ENCODE measurements at places on chromosomes 2 and 18. TPM values are rescaled to one million over a fixed set of nuclear protein-coding genes. Genes with fewer than 3 reads are reported as not detected.

DNA sequence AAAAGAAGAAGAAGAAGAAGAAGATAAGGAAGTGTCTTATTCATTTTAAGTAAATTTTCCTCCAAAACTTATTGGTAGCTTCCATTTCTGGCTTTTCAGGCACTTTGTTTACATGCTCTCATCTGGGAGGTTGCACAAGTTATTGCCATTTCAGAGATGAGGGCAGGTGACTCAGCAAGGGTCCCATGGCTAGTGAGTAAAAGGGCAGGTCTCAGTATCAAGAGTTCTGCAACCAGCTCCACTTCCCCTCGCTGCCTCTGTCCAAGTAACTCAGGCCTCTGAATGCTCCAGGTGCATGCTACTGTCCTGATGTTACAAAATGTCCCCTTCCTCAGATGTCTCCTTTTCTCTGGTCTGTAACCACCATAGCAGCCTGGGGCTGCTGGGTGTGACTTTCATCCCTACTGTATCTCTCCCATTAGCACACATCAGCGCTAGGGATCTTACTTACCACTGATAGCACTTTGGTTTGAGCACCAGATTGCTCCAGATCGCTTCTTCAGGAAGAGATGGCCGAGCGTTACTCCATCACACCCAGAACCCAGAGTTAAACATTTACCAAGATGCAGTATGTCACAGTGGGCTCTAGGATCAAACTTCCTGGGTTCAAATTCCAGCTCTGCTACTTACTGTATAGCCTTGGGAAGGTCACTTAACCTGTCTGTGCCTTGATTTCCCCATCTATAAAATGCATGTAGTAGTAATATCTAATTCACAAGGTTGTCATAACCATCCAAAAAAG is 57.4 kb upstream of the LAPTM4A start:
- H3K27ac ChIP-seq: no peak overlapping the region
- no peaks in the 10 kb centered on the region for H3K4me1 ChIP-seq
- DNase-seq: no peak
- H3K4me3 ChIP-seq: no peak overlapping the region

ALPP gene
- total RNA-seq: 0.45 TPM

SERPINB4 gene
- total RNA-seq: not detected

MAPRE3 gene
- 5.0 TPM for total RNA-seq

WDR54 gene
- total RNA-seq: 42.8 TPM

ST8SIA3 gene
- not detected for total RNA-seq

DSC1 gene
- total RNA-seq: 0.15 TPM

KCNIP3 gene
- not detected for total RNA-seq

DNA sequence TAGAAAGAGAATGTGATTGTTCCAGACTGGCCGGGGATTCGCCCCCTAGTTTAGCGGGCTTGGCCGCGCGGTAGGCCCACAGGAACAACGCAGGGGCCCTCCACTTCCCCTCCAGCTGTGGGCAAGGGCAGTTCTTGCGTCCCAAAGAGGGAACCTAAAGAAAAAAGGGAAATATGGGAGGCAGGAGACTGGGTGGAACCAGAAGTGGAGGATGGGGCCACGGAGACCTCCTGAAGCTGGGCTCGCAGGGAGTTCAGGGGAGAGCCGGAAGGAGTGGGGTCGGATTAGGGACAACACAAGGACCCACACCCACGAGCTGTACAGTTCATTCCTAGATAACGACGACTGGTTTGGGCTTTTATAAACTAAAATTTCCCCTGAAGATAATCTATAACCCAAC is 18.2 kb downstream of the GNLY start:
- no peaks in the 10 kb centered on the region for H3K36me3 ChIP-seq
- DNase-seq: no peak
- H3K27ac ChIP-seq: no peak overlapping the region
- peaks cover 4% of the 10 kb centered on the region for H3K4me1 ChIP-seq
- H3K27me3 ChIP-seq: peaks cover 18% of the 10 kb centered on the region

GRCh38 chr2:147108548-147108947 is 736.3 kb upstream of the ACVR2A start:
- DNase-seq: no peak
- H3K27me3 ChIP-seq: no peaks in the 10 kb centered on the region
- no peaks in the 10 kb centered on the region for H3K4me1 ChIP-seq
- no peak overlapping the region for H3K27ac ChIP-seq

DNA sequence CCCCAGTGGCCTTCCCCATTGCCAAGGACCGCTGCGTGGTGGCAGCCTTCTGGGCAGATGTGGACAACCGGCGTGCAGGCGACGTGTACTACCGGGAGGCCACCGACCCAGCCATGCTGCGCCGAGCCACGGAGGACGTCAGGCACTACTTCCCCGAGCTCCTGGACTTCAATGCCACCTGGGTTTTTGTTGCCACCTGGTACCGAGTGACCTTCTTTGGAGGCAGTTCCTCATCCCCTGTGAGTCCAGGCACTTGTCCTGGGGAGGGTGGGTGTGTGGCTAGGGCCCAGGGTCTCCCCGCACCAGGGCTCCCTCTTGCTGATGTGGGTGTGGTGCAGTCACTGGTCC is 31.9 kb downstream of the SNED1 start:
- no peak overlapping the region for H3K4me3 ChIP-seq
- DNase-seq: no peak
- no peaks in the 10 kb centered on the region for H3K27me3 ChIP-seq
- peaks cover 3% of the 10 kb centered on the region for H3K4me1 ChIP-seq
- H3K27ac ChIP-seq: no peak overlapping the region

- no peaks in the 10 kb centered on the region for H3K36me3 ChIP-seq
- H3K4me1 ChIP-seq: no peaks in the 10 kb centered on the region
- H3K27ac ChIP-seq: no peak overlapping the region
- no peak for DNase-seq
These were observed 307.7 kb downstream of the STK39 start for GRCh38 chr2:167939514-167940345.

DNA sequence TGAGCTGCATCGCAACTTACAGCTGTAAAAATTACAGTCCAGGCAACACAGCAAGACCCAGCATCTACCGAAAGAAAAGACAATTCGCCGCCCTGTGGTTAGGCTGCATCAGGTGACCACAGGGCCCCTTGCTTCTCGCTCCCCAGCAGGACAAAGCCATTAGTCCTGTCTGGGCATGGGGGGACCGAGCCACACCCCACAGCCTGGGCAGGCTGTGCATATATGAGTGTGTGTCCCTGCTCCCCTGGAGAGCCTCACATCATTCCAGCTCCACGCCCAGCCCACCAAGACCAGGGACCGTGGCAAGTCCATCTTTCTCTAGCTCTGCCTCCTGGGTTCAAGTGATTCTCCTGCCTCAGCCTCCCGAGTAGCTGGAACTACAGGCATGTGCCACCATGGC is 33.9 kb downstream of the SNORC start:
- DNase-seq: no peak
- H3K27me3 ChIP-seq: peaks cover 4% of the 10 kb centered on the region
- H3K4me3 ChIP-seq: no peak overlapping the region

- H3K4me3 ChIP-seq: peak overlapping the region; percentile 83
- H3K36me3 ChIP-seq: peaks cover 3% of the 10 kb centered on the region
- peaks cover 18% of the 10 kb centered on the region for H3K4me1 ChIP-seq
These were observed 713 bp downstream of the ATOH8 start for GRCh38 chr2:85754313-85755095.

DNA sequence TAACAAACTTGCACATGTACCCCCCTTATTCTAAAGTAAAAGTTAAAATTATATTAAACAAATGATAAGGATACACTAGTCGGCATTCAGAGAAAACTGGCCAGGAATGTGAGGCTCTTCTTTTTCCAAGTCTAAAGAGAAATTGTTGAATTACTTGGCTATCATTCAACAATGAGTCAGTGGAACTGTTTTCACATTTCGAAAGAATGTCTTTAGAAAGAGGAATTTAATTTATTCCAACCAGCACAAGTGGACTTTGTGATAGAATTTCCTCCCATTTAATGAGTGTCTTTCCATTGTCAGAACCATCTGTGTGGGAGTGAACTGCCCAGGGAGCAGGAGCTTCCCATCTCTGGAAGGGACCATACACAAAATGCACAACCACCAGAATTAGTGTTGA is 792.2 kb downstream of the EPHA4 start:
- H3K36me3 ChIP-seq: no peaks in the 10 kb centered on the region
- DNase-seq: no peak
- no peaks in the 10 kb centered on the region for H3K4me1 ChIP-seq
- H3K27me3 ChIP-seq: peaks cover 18% of the 10 kb centered on the region

DNA sequence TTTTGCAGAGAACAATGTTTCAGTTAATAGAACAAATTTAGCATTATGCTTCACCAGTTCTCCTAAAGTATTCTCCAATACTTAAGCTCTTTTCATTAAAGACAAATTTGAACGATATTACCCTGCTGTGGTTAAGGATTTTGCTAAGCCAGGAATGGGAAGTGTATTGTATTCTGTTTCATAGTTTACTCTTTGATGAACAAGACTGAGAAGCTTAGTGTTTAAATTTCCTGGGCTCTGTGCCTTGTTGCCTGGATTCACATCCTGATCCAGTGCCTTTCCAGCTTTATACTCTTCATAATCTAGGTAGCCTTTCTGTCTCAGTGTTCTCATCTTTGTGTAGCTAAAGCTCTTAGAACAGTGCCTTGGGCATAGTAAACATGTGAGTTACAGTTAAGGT is 58.6 kb upstream of the GLS start:
- H3K4me3 ChIP-seq: no peak overlapping the region
- H3K4me1 ChIP-seq: no peaks in the 10 kb centered on the region
- DNase-seq: no peak

GRCh38 chr2:201158111-201158929 is 24.6 kb upstream of the CASP10 start:
- no peaks in the 10 kb centered on the region for H3K27me3 ChIP-seq
- H3K36me3 ChIP-seq: peaks cover 11% of the 10 kb centered on the region
- H3K27ac ChIP-seq: peak overlapping the region; percentile 88
- peak overlapping the region; percentile 63 for H3K4me3 ChIP-seq
- DNase-seq: peak; percentile 40
- H3K4me1 ChIP-seq: peaks cover 20% of the 10 kb centered on the region

ZNF24 gene
- 59.9 TPM for total RNA-seq

CCDC178 gene
- total RNA-seq: not detected

DNA sequence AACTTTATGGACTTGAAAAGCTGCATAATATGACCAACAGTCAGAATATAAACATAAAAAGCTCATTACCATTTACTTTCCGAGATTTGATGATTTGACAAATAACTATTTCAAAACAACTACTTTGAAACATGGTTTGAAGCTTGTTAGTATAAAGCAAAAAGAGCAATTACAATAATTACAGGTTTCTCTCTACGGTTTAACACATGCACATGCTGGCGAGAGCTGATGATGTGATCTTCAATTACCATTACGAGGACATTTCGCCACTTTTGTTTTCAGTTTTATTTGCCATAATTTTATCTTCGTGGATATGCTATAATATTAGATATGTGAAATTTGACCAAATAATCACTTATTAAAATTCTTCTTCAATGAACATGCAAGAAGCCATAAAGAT is 270.1 kb downstream of the TCF4 start:
- no peak overlapping the region for H3K4me3 ChIP-seq
- H3K27me3 ChIP-seq: peaks cover 24% of the 10 kb centered on the region
- H3K36me3 ChIP-seq: peaks cover 3% of the 10 kb centered on the region
- no peak for DNase-seq
- H3K27ac ChIP-seq: no peak overlapping the region

GRCh38 chr18:31819106-31819924 is 58.6 kb upstream of the SLC25A52 start:
- no peak overlapping the region for H3K4me3 ChIP-seq
- H3K27ac ChIP-seq: no peak overlapping the region
- peaks cover 10% of the 10 kb centered on the region for H3K27me3 ChIP-seq

DNA sequence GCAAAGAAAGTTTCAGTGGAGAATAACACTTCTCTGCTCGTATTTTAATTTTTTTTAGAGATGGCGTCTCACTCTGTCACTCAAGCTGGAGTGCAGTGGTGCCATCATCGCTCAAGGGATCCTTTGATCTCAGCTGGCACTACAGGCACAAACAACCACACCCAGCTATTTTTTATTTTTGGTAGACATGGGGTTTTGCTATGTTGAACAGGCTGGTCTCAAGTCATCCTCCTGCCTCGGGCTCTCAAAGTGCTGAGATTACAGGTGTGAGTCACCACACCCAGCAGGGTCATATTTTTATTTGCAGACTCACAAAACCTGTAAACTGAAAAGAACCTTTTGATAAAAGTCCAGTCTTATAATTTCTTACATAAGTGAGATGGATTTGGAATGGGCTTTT is 2.6 kb downstream of the TRAK2 start:
- H3K36me3 ChIP-seq: peaks cover 7% of the 10 kb centered on the region
- peak; percentile 19 for DNase-seq
- no peaks in the 10 kb centered on the region for H3K27me3 ChIP-seq
- H3K27ac ChIP-seq: peak overlapping the region; percentile 86
- peaks cover 43% of the 10 kb centered on the region for H3K4me1 ChIP-seq

DNA sequence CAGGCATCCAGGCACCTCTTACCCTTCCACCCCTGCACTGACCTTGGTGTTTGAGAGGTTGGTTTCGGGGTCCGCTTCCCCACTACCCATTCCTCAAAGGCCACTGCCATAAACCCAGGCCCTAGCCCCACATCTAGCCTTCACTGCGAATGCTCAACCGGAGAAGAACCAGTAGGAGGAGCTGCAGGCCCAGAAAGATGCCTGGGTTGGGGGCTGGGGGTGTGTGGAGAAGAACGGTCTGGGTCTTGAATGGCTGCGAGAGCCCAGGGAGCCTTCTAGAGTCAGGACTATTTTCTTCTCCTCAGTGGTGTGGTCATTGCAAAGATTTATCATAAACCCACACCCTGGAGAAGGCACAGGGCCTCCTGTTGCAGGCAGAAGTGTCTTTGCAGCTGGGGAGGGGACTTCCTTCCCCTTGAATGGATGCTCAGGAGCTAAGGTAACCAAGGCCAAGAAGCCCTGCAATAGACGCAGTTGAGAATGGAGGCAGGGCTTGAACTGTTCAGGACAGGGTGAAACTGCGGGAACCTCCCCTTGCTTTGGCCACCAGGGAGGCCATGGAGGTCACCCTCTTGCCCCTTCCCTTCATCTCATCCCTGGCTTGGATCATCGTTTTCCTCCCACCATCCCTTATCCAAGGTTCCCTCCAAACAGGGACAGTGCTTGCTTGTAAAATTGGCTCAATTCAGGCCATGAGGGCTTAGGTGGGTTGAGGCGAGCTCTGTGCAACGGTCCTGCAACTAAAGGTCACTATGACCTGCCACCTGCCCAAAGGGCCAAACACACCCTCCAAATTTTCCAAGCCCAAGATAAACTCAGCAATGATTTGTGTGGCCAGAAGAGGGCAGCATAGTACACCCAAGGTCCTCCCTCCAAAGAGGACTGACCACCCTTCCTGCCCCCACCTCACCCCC is 20.9 kb downstream of the THNSL2 start:
- DNase-seq: no peak
- no peak overlapping the region for H3K27ac ChIP-seq
- peaks cover 4% of the 10 kb centered on the region for H3K4me1 ChIP-seq
- H3K4me3 ChIP-seq: no peak overlapping the region
- H3K36me3 ChIP-seq: peaks cover 6% of the 10 kb centered on the region

IL37 gene
- not detected for total RNA-seq

DNA sequence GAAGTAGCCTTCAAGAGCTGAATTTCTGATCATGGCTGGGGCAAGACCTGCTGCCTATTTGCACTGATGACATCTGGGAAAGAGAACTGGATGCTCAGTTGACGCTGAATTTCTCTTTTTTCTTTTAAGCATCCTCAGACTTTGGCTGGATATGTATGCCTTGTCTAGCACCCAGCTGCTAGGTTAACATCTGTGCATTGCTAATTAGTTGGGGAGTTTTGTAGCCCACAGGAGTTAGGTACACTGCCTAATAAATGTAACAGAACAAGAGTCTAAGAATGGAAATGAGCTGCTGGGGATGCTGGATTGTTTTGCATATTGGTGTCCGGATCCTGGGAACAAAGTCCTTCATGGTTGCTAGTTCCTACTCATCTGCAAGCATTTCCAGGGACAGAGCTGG is 40.9 kb upstream of the STPG4 start:
- peaks cover 3% of the 10 kb centered on the region for H3K36me3 ChIP-seq
- H3K4me3 ChIP-seq: no peak overlapping the region
- no peaks in the 10 kb centered on the region for H3K4me1 ChIP-seq

Measured in T-helper 17 cell (primary cell).